Karpas-422 (cell line): ENCODE measurements at places on chromosomes 12 and 14. TPM values are rescaled to one million over a fixed set of nuclear protein-coding genes. Genes with fewer than 3 reads are reported as not detected.

The DAO gene
- not detected in 2 replicates for total RNA-seq

GRCh38 chr12:19482036-19482435 is 42.7 kb downstream of the AEBP2 start:
- H3K36me3 ChIP-seq, result peaks cover 22% of the 10 kb centered on the region
- H3K27me3 ChIP-seq, result no peaks in the 10 kb centered on the region
- no peaks in the 10 kb centered on the region for H3K4me1 ChIP-seq
- DNase-seq, result no peak

- no peaks in the 10 kb centered on the region for H3K4me1 ChIP-seq
- 0 out of 2 replicates have a peak, but pooled peaks cover 2% of the 10 kb centered on the region for H3K27me3 ChIP-seq
- no peak overlapping the region for H3K27ac ChIP-seq
- no peaks in the 10 kb centered on the region for H3K36me3 ChIP-seq
- no peak for DNase-seq
Measured at GRCh38 chr14:58969951-58970751, 218.3 kb upstream of the DAAM1 start.

DNA sequence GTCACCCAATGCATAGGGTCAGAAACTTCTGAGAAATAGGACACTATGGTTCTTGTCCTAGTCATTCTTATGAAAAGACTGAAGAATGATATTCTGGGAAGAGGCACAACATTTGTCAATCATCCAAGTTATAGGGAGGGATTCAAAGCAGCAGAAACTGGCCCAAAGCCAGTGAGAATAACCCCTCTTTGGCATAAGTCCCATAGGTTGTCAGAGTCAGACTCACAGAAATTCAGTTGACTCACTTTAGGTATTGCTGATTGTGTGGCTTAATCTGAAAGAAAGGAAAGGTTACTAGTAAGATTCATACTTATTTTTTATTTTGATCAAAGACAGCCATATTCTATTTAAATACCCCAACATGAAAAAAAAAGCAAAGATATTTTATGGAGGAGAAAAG is 151.0 kb downstream of the SRGAP1 start:
- H3K27me3 ChIP-seq, result no peaks in the 10 kb centered on the region
- H3K4me1 ChIP-seq, result no peaks in the 10 kb centered on the region
- no peaks in the 10 kb centered on the region for H3K36me3 ChIP-seq
- DNase-seq, result no peak
- no peak overlapping the region for H3K4me3 ChIP-seq

The LTB4R gene
- 26.6 and 29.6 TPM in 2 replicates for total RNA-seq

DNA sequence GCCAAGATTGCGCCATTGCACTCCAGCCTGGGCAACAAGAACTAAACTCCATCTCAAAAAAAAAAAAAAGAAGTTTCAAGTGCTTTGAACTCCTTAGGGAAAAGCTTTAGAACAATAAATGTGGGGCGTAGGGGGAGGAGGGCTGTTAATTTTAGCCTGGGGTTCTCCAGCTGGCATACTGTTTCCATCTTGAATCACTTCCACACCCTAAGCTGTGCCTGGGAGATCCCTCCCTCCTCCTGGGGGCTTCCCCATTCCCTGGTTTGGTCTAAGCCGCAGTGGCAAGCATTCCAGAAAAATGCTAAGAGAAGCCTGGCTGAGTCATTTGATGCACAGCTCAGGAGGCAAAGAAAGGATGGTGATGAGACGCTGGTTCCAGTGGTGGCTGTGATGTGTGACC is 2.3 kb upstream of the ZNF384 start:
- H3K4me3 ChIP-seq, result no peak overlapping the region
- peaks cover 59% of the 10 kb centered on the region for H3K4me1 ChIP-seq
- H3K27ac ChIP-seq, result no peak overlapping the region
- no peak for DNase-seq
- peaks cover 5% of the 10 kb centered on the region; the same call in 1 of the 2 replicates for H3K36me3 ChIP-seq

DNA sequence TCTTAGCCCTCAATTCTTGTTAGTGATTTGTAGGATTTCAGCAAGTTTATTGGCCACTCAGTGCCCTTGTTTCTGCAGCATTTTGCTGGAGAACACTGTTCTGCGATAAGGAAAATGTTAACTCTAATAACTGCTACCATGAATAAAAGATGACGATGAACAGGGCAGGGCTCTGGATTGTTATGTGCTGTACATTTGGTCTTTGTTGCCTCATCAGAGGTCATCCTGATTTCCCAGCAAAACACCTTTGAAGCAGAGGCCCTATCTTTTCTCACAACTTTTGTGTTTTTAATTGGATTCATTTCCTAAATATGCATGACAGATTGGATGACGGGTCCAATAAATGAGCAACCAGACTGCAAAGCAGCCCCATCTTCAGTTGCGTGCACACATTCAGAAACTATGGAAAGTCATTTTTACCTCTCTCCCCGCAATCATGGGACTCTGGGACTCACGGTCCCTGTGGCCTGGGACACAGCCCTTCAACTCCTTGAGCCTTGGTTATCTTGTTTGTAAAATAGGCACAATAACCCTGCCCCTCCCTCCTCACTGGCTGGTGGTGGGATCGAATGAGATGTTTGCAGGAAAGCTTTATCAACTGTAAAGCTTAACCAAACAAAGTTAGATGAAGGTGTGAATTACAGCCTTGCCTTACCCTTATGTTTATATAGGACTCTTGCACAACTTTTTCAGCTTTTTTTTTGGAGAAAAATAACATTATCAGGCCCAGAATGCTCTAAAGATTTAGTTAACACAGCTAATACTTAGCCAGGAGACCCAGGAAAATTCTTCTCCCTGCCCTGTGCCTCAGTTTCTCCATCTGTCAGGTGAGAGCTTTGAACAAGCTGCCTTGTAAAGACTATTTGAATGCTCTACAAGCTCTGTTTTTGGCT is 45.4 kb downstream of the RPH3A start:
- H3K27me3 ChIP-seq, result no peaks in the 10 kb centered on the region
- DNase-seq, result no peak
- no peaks in the 10 kb centered on the region for H3K36me3 ChIP-seq
- no peak overlapping the region for H3K4me3 ChIP-seq
- H3K27ac ChIP-seq, result no peak overlapping the region
- no peaks in the 10 kb centered on the region for H3K4me1 ChIP-seq

GRCh38 chr14:104874571-104875411 is 9.7 kb downstream of the CEP170B start:
- no peaks in the 10 kb centered on the region for H3K27me3 ChIP-seq
- no peaks in the 10 kb centered on the region for H3K36me3 ChIP-seq
- no peak overlapping the region for H3K27ac ChIP-seq
- no peak overlapping the region for H3K4me3 ChIP-seq

GRCh38 chr14:46051796-46052195 is 599.8 kb downstream of the RPL10L start:
- H3K4me1 ChIP-seq, result no peaks in the 10 kb centered on the region
- no peaks in the 10 kb centered on the region for H3K36me3 ChIP-seq

GRCh38 chr14:85853996-85854526 is 324.1 kb downstream of the FLRT2 start:
- no peaks in the 10 kb centered on the region for H3K27me3 ChIP-seq
- no peak overlapping the region for H3K27ac ChIP-seq
- H3K36me3 ChIP-seq, result no peaks in the 10 kb centered on the region
- no peak for DNase-seq
- no peaks in the 10 kb centered on the region for H3K4me1 ChIP-seq
- H3K4me3 ChIP-seq, result no peak overlapping the region

DNA sequence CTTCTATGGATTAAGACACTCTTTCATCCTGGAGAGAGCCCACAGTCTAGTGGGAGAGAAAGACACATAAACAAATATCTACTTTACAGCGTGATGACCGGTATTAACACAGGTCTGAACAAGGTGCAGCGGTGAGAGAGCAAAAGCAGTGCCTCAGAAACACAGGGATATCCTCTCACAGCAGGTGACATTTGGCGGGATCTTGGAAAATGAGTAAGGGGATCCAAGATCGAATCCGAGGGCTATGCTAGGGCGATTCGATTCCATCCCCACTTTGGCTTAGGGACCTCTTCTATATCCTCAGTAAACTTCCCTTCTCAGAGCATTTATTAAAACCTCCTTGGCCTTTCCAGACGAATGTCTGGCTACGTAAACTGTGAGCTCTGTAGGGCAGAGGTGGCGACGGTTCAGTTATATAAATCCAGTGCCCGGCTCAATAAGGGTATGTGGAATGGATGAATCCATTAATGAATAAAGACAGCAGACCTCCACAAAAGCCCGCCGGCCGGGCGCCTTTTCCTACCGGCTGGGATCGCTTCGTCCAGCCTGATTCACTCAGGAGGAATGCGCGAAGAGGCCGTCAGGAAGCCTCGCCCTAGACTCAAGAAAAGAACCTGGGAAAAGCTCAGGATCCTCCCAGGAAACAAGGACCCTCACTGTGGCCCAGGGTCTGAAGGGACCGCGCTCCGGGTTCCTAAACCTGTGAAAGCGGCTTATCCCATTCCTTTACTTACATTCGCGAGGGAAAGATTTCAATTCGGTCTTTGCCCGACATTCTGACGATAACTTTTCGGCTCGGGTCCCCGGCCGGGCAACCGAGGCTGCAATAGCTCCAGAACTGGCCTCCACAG is 455 bp downstream of the ATP6V1D start:
- peaks cover 55% of the 10 kb centered on the region for H3K4me1 ChIP-seq
- H3K36me3 ChIP-seq, result peaks cover 27% of the 10 kb centered on the region
- H3K27ac ChIP-seq, result no peak overlapping the region

DNA sequence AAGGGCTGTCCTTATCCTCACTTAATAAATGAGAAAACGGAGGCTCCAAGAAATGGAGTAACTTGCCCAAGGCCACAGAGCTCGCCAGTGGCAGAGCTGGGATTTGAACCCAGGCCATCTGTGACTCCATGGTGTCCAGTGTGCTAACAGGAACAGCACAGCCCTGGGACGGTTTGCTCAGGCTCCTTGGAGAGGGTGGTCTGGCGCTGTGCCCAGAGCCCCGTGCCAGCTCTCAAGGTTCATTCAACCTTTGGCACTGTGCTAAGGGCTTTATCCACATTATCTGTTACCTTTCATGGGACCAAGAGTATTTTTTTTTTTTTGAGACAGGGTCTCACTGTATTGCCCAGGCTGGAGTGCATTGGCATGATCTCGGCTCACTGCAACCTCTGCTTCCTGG is 8.1 kb downstream of the DAO start:
- no peaks in the 10 kb centered on the region for H3K4me1 ChIP-seq
- no peak overlapping the region for H3K27ac ChIP-seq
- H3K27me3 ChIP-seq, result no peaks in the 10 kb centered on the region
- no peak overlapping the region for H3K4me3 ChIP-seq
- no peaks in the 10 kb centered on the region for H3K36me3 ChIP-seq
- DNase-seq, result no peak

DNA sequence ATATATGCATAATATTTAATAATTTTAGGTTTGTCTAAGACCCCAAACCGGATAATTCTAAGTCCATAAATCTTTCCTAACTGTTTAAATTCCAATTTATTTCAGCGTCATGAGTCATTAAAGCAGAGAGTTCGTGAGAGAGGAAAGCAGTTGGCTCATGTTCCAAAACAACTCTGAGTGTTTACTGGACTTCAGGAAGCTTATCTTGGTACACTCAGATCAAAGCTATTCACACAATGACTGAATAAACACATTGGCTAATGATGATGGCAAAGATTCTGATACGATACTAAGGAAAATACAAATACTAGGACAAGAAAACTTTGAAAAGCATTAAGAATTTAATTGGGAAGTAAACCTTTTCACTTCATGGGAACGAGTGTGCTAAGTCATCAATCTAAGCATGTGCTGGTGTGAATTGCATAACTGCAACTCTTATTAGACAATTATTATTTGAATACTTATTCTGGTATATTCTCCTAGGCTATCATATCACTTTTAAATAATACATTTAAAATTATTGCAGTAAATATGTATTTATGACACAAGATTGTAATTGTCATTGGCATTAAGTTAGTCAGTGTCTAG is 34.8 kb upstream of the CLEC14A start:
- H3K27me3 ChIP-seq, result no peaks in the 10 kb centered on the region; the same call in 1 of the 2 replicates
- H3K27ac ChIP-seq, result no peak overlapping the region
- DNase-seq, result no peak
- H3K36me3 ChIP-seq, result no peaks in the 10 kb centered on the region

The AQP2 gene
- 0.07 and 0.63 TPM in 2 replicates for total RNA-seq

GRCh38 chr12:114976959-114977358 is 293.0 kb upstream of the TBX3 start:
- H3K27me3 ChIP-seq, result no peaks in the 10 kb centered on the region
- H3K4me1 ChIP-seq, result no peaks in the 10 kb centered on the region
- H3K27ac ChIP-seq, result no peak overlapping the region
- H3K36me3 ChIP-seq, result no peaks in the 10 kb centered on the region

The TSPAN8 gene
- not detected in 2 replicates for total RNA-seq

DNA sequence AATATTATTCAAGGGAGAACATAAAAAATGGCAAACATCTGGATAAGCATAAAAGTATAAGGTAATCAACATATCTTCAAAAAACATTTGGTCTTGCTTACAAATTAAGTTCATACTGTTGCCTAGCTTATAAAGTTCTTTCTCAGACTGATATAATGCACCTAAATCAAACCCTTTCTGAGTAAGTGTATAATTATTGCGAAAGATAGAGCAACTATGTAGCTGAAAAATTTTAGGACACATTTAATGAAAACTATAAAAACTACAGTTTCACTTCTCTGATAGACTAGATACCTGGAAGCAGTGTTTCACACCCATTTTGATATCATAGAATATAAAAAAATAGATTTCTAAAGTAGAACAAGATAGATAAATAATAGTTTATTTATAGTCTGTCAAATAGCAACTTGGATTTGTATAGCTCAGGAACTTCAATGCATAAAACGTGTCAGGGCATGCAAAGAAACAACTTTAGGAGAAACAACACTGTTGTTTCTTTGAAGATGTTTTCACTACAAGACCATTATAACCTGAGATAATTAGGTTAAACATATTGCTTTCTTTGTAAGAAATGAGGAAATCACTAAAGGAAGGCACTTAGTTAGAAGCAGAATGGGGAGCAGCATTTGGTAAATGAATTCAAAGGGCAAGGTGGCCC is 7.6 kb downstream of the CLECL1 start:
- H3K4me3 ChIP-seq, result no peak overlapping the region
- H3K36me3 ChIP-seq, result no peaks in the 10 kb centered on the region
- peaks cover 4% of the 10 kb centered on the region for H3K4me1 ChIP-seq
- no peaks in the 10 kb centered on the region for H3K27me3 ChIP-seq

DNA sequence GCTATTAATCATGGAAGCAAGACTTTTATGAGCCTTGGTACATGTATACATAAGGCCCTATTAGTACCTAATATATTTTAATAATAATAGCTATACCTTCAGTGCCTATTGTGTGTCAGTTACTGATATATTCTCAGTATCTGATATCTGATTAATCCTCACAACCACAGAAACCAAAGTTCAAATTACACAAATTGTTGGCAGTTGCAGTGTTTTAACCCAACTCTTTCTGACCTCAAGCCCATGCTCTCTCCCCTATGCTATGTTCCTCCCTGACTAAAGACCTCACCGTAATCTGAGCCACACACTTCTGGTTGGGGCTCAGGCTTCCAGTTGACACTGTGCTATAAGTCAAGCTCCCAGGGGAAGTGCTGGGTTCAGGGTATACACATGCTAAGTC is 214.4 kb downstream of the SPTSSA start:
- no peak for DNase-seq
- no peak overlapping the region for H3K27ac ChIP-seq
- H3K27me3 ChIP-seq, result no peaks in the 10 kb centered on the region
- no peaks in the 10 kb centered on the region for H3K36me3 ChIP-seq

The CBX5 gene
- 25.2 and 41.0 TPM in 2 replicates for total RNA-seq
